ENCODE measurements at places on chromosomes 11 and 22.

DNA sequence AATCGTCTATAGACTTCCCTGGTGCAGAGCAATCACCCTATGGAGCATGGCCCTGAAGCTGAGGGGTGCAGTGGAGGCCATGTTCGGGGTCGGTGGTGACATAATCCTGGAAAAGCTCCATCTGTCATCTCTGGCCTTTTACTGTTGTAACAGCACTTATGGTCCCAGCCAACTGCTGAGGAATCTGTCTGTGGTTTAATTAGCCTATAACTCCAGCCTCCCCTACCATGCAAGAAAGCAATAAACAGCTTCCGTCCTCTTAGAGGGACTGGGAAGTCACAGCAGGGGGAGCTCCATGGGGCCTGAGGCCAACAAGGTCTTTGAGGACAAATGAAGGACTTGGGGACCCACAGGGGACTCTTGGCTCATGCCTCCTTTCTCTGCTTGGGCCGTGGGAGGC lies 159.1 kb upstream of the NECTIN1 start:
- DNase-seq, result no peak

DNA sequence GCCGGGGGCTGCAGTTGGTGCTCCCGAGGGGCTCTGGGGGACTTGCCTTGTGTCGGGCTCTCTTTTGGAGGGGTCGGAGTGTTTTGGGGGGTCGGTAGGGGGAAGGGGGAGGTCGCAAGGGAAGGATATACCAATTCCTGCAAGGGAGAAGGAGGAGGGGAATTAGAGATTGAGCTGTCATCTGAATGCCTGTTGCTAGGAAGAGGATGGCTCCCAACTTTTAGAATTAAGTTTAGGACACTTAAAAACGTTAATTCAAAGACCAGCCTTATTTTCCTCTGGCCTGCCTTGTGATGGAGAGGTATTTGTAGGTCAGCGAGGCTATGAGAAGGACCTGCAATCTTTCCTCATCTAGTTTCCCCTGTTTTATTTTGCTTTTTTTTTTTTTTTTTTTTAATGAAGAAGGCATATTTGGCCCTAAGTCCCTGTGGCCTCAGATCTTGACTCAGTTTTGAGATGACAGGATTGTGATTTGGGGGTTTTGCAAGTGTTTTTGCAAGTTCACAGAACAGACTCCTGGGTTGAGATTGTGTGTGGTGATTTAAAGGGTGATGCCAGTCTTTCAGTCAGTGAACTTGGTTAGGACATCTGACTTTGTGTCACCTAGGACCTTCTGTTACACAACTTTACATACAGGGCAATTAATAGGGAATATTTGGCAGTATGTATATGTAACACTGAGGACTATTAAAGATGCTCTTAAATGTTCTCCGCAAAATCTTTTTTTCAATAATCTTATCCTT lies 672 bp downstream of the TMEM135 start:
- DNase-seq, result no peak

- no peak for DNase-seq
Observed at GRCh38 chr11:127454856-127455255, 454.3 kb upstream of the KIRREL3 start.

DNA sequence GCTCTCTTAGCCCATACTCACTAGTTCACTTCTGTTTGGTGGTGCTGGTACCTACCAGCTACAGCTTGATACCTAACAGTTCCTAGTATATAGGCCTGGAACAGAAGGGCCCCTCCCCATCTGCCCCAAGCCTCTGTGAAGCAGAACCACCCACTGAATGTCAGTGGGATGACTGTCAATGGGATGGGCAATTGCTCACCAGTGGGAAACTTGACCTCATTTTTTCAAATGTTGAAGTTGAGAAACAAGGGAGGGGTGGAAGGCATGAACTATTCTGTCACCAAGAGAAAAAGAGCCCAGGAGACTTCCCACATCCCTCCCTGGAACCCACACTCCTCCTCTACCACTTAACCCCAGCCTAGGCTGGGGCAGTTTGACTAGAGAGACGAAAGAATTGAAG lies at the start of gene NLRP10:
NLRP10 (minus strand) TSS at position 62 of the 400 bp plus-strand sequence. CDS start 1,952 bp downstream, outside the sequence.
- DNase-seq, result no peak

- no peak for DNase-seq
Observed at GRCh38 chr11:61042537-61042936, 59.8 kb upstream of the CD5 start.

GRCh38 chr22:23657727-23658126 lies 25.6 kb upstream of the DRICH1 start:
- no peak for DNase-seq

DNA sequence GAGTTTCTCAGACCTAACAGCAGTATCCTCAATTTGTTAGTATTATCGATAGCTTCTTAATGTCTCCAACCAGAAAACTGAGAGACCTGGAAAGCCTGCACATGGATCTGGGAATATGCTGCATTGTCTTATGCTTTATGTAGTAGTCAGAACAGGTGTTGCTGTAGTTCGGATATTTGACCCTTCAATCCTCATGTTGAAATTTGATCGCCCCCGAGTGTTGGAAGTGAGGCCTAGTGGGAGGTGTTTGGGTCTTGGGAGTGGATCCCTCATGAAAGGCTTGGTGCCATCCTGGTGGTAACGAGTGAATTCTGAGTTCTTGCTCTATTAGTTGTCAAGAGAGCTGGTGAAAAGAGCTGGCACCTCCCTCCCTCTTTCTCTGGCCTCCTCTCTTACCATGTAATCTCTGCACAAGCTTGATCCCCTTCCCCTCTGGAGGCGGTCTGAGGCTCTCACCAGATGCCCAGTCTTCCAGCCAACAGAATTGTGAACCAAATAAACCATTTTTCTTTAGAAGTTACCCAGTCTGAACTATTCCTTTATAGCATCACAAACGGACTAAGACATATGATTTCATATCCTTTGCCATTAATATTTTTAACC lies 227.1 kb downstream of the DDX10 start:
- DNase-seq, result no peak

DNA sequence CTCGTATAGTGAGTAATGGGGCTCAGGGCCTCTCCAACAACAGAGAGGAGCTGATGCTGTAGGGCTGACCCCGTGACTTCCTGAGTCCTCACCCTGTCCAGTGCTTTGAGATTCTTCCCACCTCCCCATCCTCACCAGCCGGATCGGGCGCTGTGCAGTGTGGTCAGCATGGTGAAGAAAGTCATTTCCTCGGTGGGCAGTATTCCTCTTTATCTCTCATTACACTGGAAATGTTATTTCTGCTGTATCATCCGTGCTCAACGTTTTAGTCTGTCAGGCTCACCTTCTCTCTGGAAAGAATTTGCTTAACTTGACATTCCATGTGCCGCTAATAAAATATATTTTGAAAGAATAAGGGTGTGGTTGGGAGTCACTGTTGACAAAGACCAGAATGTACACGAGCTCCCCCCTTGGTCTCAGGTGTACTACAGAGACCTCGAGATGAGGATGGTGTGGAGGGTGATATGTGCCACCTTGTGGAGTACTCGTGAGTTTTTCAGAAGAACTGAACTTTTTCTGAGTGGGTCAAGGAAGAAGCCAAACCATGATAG lies 25.7 kb upstream of the SCGB1A1 start:
- DNase-seq, result no peak

GRCh38 chr11:120067438-120068113 lies 70.3 kb downstream of the TRIM29 start:
- DNase-seq, result no peak

- DNase-seq, result no peak
Observed at GRCh38 chr11:96172604-96173003, 170.4 kb downstream of the MAML2 start.

GRCh38 chr11:63023222-63023814 lies 7.7 kb upstream of the SLC22A8 start:
- DNase-seq, result no peak

DNA sequence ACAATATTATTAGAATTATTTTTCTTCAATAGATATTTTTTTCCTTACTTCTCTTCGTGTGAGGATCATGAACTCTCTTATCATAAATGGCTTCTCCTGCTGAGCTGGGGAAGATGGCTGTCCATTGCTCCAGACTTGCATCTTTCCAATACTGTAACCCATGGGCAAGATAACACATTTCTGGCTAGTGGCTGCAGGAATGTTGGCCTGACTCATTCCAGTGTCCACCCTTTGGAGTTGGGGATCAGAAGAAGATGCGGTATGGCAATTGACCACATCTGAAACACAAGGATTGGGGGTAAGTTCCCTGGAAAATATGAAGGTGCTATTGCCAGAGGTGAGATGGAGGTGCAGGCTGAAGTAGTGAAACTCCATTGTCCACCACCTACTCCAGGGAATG lies 92.8 kb downstream of the FAR1 start:
- no peak for DNase-seq

- DNase-seq, result no peak
Observed at GRCh38 chr22:43293259-43293654, 49.9 kb downstream of the SCUBE1 start.

Measured in stimulated activated CD4-positive, alpha-beta T cell treated with anti-CD3 and anti-CD28 coated beads, TNF-alpha, amount 100 ng/mL, for 24 hours (primary cell).